Activated naive CD4-positive, alpha-beta T cell (primary cell): ENCODE measurements at places on chromosomes 5 and 9.

DNA sequence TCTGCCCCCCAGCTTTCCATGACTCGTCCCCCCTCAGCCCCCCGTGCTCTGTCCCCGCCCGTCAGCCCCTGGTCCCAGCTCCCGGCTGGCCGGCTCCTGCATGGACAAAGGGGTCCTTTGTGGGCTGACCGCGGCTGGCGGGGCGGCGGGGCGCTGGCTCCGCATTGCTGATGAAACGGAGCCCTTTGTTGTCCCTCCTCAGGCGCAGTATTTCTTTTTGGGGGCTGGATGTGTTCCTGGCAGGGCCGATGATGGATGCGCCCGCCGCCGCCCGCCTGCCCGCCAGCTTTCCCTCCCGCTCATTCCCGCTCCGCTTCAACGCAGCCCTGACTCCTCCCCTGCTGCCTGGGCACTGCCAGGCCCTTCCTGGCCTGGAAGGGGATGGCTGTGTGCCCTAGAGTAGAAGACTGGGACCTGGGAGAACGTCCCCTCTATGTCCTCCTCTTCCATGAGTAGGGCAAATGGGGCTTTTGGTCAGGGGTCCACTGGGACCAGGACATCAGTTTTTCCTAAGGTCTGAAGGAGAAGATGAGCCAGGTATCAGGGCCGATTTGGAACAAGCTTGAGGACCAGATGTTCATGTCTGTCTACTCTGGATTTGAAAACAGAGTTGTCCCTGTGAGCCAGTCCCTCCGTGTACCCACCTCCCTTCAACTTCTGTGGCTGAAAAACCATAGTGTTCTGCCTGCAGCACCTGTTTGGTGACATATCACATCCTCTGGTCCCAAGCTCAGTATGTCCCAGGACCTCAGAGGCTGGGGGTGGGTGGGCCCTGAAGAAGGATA lies 29.0 kb downstream of the CXXC5 start:
- DNase-seq: no peak

GRCh38 chr5:170691657-170692056 lies 91.9 kb upstream of the GABRP start:
- no peak for DNase-seq

- no peak for DNase-seq
Observed at GRCh38 chr5:153617190-153617589, 126.7 kb downstream of the GRIA1 start.

DNA sequence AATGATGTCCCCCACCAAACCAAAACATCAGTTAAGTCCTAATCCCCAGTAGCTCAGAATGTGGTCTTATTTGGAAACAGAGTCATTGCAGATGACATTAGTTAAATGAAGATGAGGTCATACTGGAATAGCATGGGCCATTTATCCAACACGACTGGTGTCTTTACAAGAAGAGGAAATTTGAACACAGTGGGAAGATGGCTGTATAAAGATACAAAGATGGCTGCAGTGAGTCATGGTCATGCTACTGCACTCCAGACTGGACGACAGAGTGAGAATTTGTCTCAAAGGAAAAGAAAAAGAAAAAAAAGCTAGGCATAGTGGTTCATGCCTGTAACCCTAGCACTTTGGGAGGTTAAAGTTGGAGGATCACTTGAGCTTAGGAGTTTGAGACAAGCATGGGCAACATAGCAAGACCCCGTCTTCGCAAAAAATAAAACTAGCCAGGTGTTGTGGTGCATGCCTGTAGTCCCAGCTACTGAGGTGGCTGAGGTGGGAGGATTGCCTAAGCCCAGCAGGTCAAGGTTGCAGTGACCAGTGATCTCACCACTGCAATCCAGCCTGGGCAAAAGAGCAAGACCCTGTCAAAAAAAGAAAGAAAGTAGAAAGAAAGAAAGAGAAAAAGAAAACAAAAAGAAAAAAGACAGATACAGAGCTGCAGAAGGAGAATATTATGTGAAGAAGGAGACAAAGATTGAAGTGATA lies 130.0 kb upstream of the CDKN2B start:
- no peak for DNase-seq

- DNase-seq: no peak
Observed at GRCh38 chr5:41812156-41812555, 58.1 kb downstream of the OXCT1 start.

GRCh38 chr9:22813529-22813928 lies 366.9 kb downstream of the DMRTA1 start:
- DNase-seq: no peak

DNA sequence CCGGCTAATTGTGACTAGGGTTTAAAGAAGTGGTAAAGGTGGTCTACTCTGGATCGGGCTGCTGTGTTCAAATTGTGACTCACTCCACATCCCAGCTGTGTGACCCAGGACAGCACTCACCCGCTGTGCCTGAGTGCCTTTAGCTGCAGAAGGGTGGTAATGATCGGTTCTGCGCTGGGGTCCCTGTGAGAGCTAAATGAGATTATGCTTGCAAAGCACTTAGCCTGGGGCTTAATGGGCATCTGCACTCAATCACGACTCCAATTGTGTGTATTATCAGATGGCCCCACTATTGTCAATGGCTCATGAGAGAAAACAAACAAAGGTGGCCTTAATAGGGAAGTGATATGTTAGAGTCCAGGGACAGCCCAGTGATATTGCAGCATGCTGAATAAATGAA lies 25.1 kb upstream of the TBC1D2 start:
- no peak for DNase-seq

DNA sequence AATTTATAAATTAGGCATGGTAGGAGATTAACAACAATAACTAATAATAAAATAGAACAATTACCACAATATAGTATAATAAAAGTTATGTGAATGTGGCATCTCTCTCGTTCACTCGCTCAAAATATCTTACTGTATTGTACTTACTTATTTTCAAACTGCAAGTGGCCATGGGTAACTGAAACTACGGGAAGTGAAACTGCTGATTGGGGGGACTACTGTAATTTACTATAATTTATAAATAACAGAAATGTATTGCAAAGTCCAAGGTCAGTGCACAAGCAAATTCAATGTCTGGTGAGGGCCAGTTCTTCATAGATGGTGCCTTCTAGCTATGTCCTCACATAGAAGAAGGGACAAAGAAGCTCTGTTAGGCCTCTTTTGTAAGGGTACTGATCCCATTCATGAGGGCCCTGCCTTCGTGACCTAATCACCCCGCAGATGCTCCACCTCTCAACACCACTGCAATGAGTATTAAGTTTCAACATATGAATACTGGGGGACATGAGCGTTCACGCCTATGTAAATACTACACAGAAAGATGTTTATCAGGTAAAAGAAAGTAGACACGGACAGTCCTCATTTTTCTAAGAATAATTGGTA lies 39.0 kb downstream of the KCNIP1 start:
- no peak for DNase-seq

DNA sequence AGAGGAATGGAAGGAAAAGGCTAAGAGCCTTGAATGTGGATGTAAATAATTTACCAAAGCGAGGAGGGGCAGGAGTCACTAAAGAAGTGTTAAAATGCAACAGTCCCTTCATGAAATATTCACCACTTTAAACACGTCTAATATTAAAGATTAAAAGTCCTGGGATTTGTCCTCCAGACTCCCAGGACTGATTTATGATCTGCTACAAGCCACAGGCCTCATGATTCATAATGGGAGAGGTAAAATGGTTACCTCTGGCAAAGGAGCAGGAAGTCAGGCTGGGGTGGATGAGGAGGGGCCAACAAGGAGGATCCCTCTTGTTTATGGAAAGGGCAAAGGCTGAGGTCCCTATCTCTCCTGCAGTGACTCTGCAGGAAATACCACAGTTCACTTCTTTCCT lies 292.4 kb downstream of the TRIM32 start:
- no peak for DNase-seq

DNA sequence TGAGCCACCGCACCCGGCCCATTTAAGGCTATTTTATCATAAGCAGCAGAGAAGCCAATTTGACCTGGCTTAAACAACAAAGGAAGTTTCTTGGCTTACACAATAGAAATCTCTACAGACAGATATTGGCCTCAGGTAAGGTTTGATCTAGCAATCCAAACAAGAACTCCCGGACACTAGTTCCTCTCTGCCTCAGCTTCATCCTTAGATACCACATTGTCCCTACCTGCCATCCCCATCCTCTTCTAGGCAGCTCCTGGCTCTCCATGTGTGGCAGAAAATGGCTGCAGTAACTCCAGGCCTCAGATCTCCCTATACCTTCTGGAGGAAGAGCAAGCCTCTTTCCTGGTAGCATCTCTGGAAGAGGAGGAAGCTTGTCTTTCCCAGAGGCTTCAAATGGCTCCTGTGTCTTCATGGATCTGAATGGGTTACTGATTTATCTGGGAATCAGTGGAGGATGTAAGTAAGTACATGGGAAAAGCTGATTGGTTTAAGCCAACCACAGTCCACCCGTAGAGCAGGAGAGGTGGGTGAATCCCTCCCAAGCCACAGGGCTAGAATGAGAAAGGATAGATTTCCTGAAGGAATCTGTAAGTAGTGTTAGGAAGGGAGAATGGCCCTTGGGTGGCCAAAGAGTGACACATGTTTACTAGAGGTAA lies 26.7 kb upstream of the AOPEP start:
- DNase-seq: no peak

- DNase-seq: no peak
Observed at GRCh38 chr9:120862452-120862851, 14.5 kb downstream of the PHF19 start.

GRCh38 chr5:126847826-126848251 lies 70.9 kb downstream of the LMNB1 start:
- no peak for DNase-seq

DNA sequence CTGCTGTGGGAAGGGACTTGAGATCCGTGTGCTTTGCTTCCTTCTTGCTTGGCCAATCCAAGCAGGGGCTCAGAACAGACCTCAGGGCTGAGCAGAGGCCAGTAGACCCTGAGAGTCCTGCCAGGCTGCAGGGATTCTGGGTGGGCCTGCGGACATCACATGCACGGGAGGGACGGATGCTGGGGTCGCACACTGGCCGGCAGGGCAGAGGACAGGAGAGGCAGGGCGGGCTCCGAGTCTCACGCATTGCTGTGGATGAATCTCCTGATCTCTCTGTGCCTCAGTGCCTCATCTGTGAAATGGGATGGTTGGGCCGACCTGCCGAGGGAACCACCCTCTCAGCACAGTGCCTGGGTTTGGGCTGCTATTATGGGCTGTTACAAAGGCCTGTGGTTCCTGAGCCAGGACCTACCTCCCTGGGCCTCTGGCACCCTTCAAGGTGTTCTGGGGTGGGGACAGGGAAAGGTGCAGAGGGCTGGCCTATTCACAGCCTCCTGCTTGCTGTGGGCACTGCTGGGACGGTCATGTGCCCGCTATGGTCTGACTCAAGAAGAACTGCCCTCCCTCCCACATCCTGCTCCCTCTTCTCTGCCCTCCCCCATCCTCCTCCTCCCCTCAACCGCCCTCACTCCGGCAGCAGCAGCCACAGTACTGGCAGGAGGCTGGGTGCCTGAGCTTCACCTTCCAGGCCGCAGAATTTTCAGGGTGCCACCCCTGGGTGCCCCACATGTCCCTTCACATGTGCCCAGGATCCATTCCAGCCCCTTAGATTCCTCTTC lies 43.3 kb downstream of the NCS1 start:
- no peak for DNase-seq

DNA sequence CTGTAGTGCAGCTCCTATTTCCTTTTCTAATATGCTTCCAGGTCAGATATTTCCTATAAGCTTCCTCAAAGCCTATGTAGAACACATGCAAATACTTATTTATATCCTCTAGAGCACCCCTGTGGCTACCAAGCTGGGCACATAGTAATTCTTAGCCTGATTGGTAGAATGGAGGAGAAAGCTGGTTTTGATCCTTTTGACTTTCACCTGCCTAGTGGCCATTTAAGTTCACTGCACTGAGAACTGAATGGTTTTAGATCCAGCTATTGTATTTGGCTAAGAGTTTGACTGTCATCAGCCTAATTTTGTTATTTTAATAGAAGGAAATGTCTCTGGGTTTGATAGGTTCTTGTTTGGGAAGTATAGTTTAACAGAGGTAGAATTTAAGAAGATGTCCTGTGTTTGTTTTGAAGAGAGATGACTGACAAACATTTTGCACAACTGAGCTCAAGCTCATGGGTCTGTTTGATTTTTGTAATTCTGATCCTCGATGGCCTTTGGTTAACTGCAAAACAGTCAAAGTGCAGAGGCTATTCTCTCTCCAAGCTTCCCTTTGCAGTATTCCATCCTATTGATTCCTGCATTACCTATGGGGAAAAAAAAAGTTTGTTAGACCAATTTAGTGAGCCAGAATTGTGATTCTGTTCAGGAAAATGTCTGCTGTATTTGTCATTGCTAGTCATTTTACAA lies 85.4 kb downstream of the KCNN2 start:
- no peak for DNase-seq

- DNase-seq: no peak
Observed at GRCh38 chr5:124131466-124131865, 615.0 kb downstream of the ZNF608 start.

GRCh38 chr5:141843156-141843927 lies 34.9 kb downstream of the PCDH1 start:
- no peak for DNase-seq

- no peak for DNase-seq
Observed at GRCh38 chr5:143063175-143063970, 293.2 kb downstream of the ARHGAP26 start.

DNA sequence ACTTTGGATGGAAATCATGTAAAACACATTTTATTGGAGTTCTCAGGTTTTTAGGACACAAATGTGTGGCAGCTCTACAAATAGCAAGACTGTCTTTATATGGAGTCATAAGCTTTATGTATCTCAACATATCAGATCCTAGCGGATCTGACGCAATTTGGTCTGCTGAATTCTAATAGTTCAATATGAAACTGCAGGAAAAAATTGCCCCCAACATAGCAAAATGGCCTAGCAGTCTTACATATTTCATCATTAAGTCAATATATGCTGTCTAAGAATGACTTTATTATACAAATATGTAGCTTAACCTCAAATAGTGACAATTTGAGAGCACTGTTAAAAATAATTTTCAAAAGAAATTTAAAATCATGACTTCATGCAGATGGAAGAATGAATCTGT lies 244.3 kb downstream of the TAF11L14 start:
- no peak for DNase-seq

DNA sequence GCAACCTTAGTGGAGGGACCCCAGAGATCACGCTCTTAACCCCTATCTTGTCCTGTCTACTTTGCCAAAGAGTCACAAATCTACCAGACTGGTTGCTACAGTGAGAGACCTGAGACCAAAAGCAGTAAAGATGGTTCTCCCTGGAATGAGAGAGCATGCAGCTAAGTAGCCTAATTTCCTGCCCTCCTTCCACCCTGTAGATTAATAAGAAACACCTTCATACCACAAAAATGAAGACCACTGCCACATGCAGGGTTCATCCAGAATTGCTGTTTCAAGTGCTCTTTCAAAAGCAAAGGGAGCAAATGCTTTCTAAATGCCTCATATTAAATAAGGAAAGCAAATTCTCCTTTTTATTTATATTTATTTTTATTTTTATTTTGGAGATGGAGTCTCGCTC lies 119.1 kb downstream of the UGCG start:
- no peak for DNase-seq

GRCh38 chr5:158486566-158486965 lies 613.1 kb downstream of the EBF1 start:
- DNase-seq: no peak
